Tibial nerve (tissue), 4 donors: ENCODE measurements at places on chromosomes 7 and 10.

DNA sequence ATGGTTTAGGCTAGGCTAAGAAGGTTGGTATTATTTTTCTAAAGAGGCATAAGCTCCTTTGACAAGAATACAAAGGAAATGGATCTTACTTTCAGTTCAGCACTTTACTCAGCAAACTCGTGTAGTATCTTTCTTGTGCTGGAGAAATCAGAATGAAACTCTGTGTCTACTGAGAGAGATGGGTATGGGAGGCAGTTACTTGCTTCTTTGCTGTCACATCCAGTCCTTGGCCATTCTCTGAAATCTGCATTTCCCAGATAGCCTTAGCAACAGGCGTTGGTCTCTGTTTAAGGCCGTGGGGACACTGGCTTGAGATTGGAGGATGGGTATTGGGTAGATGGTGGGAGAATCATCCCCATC lies 180.5 kb downstream of the NRP1 start:
- DNase-seq, result no peak

- no peak for DNase-seq
Observed at GRCh38 chr7:78326876-78327275, 528.3 kb downstream of the PHTF2 start.

DNA sequence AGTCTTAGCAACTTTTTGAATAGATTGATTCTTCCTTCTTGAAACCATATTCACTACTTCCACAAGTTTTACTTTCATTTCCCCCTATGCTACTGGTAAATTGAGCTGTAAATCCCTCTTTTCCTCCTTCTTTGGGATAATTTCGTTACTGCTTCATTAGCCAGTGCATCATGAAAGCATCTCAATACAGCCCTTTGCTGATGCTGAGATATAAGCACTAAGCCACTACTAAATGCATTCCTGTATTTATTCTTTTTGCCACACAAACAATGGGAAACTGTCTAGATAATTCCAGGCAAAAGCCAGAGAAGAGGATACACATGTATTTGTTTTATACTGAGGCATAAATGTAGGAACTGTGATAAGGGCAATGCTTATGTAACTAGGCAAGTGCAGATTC lies 313.9 kb downstream of the NXPH1 start:
- no peak for DNase-seq

- DNase-seq, result no peak
Observed at GRCh38 chr10:63161592-63161991, 28.5 kb downstream of the NRBF2 start.

- no peak for DNase-seq
Observed at GRCh38 chr10:52571018-52571417, 201.6 kb downstream of the MBL2 start.
